ENCODE measurements at places on chromosomes 11 and 22. TPM values are rescaled to one million over a fixed set of nuclear protein-coding genes. Genes with fewer than 3 reads are reported as not detected.

DNA sequence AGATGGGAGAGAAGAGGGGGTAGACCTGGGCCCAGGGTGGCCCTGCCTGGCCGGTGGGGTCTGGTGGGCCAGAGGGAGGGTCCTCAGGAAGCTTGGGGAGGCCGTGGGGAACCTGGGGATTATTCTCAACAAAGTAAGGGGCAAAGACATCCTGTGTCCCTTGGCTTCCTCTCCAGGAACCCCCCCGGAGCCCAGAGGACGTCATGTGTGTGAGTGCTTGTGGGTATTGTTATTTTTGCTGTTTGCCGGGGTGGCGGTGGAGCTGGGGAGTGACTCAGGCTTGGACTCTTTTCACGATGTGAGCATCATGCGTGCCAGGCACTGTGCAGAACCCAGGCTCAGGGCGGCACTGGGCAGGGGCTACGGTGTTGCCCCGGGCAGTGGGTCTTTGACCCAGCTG is 982 bp upstream of the SHANK3 start:
- H3K36me3 ChIP-seq = no peaks in the 10 kb centered on the region
- no peak overlapping the region for H3K27ac ChIP-seq
- H3K27me3 ChIP-seq = peaks cover 50% of the 10 kb centered on the region
- DNase-seq = no peak
- peaks cover 9% of the 10 kb centered on the region for H3K4me1 ChIP-seq

GRCh38 chr11:68664906-68665305 is 19.4 kb upstream of the GAL start:
- no peaks in the 10 kb centered on the region for H3K4me1 ChIP-seq
- H3K36me3 ChIP-seq = no peaks in the 10 kb centered on the region
- no peaks in the 10 kb centered on the region for H3K27me3 ChIP-seq
- DNase-seq = no peak
- no peak overlapping the region for H3K4me3 ChIP-seq

DNA sequence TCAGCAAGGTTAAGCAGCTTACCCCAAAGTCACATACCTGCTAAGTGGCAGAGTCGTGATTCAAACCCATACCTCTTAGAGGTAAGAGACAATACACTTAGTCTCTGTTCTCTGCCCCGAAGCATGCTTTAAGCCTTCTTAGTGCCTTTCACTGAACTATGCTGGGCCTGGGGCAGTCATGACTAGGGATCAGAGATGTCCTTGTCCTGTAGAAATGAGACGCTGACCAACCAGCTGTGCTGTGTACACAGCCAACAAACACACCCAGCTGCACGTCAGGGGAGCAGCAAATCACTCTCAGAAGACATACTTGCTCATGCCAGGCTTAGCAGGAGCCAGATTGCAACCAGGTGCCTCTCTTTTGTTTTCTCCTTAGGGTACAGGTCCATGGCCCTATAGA is 255.7 kb downstream of the BUD13 start:
- DNase-seq = no peak
- H3K4me3 ChIP-seq = no peak overlapping the region
- peaks cover 3% of the 10 kb centered on the region for H3K27me3 ChIP-seq
- no peaks in the 10 kb centered on the region for H3K4me1 ChIP-seq
- no peak overlapping the region for H3K27ac ChIP-seq

DNA sequence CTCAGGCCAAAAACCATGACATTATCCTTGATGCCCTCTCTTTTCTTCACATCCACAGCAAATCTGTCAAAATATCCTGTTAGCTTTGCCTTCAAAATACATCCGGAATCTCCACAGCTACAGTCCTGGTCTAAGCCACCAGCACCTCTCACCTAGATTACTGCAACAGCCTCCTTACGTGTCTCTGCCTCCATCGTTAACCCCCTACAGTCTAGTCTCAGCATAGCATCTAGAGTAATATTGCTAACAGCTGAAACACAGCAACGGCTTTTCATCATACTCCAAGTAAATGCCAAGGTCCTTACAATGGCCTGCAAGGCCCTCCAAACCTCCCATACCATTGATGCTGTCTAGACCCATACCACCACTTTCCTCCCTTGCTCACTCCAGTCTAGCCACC is 4.4 kb downstream of the TSG101 start:
- no peak for DNase-seq
- peaks cover 22% of the 10 kb centered on the region for H3K36me3 ChIP-seq
- peaks cover 28% of the 10 kb centered on the region for H3K4me1 ChIP-seq
- no peak overlapping the region for H3K4me3 ChIP-seq

PAK1 gene
- total RNA-seq = 56.0 TPM

MIOX gene
- not detected for total RNA-seq

GGT1 gene
- 44.6 TPM for total RNA-seq

DNA sequence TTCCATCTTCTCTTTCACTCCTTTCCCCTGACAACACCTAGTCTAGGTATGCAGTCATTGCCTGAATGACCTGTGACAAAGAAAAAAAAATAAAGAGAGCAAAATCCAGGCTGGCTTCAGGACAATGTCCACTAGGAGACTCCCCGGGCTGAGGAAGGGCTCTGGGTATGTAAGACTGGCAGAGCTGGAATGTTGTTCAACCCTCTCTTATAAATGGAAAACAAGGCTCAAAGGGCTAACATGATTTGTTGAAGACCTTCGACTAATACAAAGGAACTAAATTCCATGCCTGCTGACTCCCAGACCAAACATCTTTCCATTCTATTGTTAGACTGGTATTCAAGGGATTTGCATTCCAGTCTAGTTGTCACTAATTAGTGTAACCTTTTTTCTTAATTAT is 122.2 kb downstream of the ARL14EP start:
- no peaks in the 10 kb centered on the region for H3K36me3 ChIP-seq
- DNase-seq = no peak
- H3K4me3 ChIP-seq = no peak overlapping the region
- H3K4me1 ChIP-seq = no peaks in the 10 kb centered on the region
- no peaks in the 10 kb centered on the region for H3K27me3 ChIP-seq

DNA sequence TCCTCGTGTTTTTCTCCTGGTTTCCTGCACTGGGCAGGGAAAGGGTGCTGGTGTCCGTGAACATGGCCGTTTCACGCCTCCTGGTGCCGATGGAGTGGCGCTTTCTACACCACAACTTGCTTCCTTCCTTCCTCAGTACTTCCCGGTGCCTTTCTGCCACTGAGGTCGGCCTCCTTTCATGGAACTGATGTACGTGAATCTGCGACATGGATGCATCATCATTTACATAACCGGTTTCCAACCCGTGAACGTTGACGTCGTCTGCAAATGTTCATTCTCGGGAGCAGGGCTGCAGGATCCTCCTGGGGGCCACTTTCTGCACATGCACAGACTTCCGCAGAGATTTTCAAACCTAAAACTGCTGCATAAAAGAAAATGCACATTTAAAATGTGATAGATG is 474.4 kb downstream of the BRD1 start:
- H3K27me3 ChIP-seq = no peaks in the 10 kb centered on the region
- no peak overlapping the region for H3K27ac ChIP-seq
- H3K36me3 ChIP-seq = no peaks in the 10 kb centered on the region
- H3K4me1 ChIP-seq = no peaks in the 10 kb centered on the region

PDGFB gene
- 1.1 TPM for total RNA-seq

- H3K4me3 ChIP-seq = no peak overlapping the region
- H3K36me3 ChIP-seq = no peaks in the 10 kb centered on the region
- H3K4me1 ChIP-seq = no peaks in the 10 kb centered on the region
- DNase-seq = no peak
- H3K27ac ChIP-seq = no peak overlapping the region
Observed at GRCh38 chr11:109849946-109850345, 243.2 kb upstream of the ZC3H12C start.

DNA sequence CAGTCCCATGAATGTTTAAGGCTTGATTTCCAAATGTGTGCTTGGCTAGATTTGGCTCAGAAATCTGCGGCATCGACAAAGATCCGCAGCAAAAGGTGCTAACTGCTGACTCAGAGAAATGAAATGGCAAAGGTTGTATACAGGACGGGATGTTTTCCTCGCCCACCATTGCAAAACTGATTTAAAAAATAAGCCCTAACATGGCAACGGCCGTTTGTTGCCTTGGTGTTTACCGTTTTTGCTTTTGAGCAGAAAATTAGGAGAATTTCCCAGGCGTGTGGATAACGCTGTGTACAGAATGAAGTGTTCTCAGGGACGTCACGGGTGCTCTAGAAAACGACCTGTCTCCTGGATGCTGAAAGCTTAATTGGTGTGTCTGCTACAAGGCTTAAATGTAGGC is 70.2 kb downstream of the ARHGAP8 start:
- H3K27me3 ChIP-seq = no peaks in the 10 kb centered on the region
- no peaks in the 10 kb centered on the region for H3K4me1 ChIP-seq
- no peak overlapping the region for H3K27ac ChIP-seq
- H3K36me3 ChIP-seq = no peaks in the 10 kb centered on the region
- no peak for DNase-seq

DNA sequence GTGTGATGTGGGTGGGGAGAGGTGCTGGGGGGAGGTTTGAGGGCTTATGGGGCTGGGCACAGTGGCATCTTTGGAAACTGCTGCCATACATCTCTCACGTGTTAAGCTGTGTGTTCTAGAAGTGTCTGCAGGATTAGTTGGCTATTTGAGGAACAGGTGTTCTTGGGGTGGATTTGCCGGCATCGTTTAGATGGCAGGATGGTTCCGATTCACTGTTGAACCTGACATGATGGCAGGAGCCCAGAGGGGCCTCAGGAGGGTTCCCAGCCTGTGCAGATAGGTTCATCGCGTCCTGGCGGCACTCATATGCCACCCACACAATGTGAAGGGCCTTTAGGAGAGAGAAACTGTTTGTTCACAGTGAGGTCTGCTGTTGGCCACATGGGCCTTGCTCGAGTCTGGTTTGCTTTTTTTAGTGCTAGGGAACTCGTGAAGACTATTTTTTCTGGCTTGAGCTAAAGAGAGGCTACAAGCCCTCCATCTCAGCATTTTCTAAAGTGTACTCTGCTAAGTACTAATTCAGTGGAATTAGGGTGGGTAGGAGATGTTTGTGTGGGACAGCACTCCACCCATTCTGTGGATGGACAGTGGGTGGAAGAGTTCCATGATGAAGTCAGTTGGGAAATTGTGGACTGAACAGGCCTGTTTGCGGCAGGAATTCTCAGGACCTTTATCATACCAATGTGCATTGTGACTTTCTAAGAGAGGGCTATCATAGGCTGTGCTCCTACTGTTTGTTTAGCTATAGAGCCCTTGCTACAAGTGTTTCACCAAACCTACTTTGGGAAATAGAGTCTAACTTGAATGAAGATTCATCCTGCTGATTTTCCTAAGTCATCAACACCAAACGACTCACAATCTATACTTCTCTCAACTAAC is 55.4 kb upstream of the PLET1 start:
- H3K36me3 ChIP-seq = no peaks in the 10 kb centered on the region
- no peak for DNase-seq
- no peak overlapping the region for H3K27ac ChIP-seq
- no peak overlapping the region for H3K4me3 ChIP-seq
- no peaks in the 10 kb centered on the region for H3K27me3 ChIP-seq
- H3K4me1 ChIP-seq = no peaks in the 10 kb centered on the region

SMIM38 gene
- total RNA-seq = 0.12 TPM

DNA sequence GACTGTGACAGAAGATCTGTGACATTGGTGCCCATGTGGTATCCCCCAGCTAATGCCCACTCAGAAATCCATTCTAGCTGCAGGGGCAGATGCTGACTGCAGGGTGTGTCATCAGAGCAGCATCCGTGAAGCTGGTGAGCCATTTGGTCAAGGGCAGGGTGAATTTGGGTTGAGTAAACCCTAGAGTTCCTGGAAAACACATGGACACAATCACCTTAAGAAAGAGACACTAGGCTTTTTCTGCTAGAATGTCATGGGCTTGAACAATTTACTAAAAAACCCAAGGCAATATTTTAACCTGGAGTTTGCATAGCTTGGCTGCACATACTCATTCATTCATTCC is 100.0 kb downstream of the ADAMTS15 start:
- no peaks in the 10 kb centered on the region for H3K36me3 ChIP-seq
- H3K27ac ChIP-seq = no peak overlapping the region
- H3K27me3 ChIP-seq = peaks cover 4% of the 10 kb centered on the region
- H3K4me3 ChIP-seq = no peak overlapping the region
- DNase-seq = no peak

SYCE3 gene
- total RNA-seq = not detected

- H3K4me1 ChIP-seq = no peaks in the 10 kb centered on the region
- no peaks in the 10 kb centered on the region for H3K27me3 ChIP-seq
- H3K27ac ChIP-seq = no peak overlapping the region
- no peak overlapping the region for H3K4me3 ChIP-seq
- H3K36me3 ChIP-seq = no peaks in the 10 kb centered on the region
- DNase-seq = no peak
Observed at GRCh38 chr11:70712471-70712870, 314.1 kb downstream of the CTTN start.

- H3K4me1 ChIP-seq = no peaks in the 10 kb centered on the region
- no peak for DNase-seq
- H3K27ac ChIP-seq = no peak overlapping the region
- no peak overlapping the region for H3K4me3 ChIP-seq
- H3K27me3 ChIP-seq = peaks cover 5% of the 10 kb centered on the region
Observed at GRCh38 chr11:87974797-87975196, 200.4 kb downstream of the RAB38 start.

NRXN2 gene
- 0.15 TPM for total RNA-seq

Measured in activated CD4-positive, alpha-beta T cell treated with anti-CD3 and anti-CD28 coated beads, Interleukin-2, amount 10 ng/mL, durations not matched to agents 7 days and 5 days (primary cell).